ENCODE measurements at places on chromosomes 7 and 10. TPM values are rescaled to one million over a fixed set of nuclear protein-coding genes. Genes with fewer than 3 reads are reported as not detected.

FIS1 gene
- total RNA-seq: 106 TPM

HOXA6 gene
- total RNA-seq: not detected

PVRIG gene
- total RNA-seq: 86.1 TPM

ANXA8 gene
- total RNA-seq: 0.19 TPM

DLX6 gene
- total RNA-seq: not detected

PWWP2B gene
- 17.1 TPM for total RNA-seq

ZNF467 gene
- 1.0 TPM for total RNA-seq

FBXL13 gene
- total RNA-seq: 0.65 TPM

ELN gene
- total RNA-seq: not detected

FHIP2A gene
- 26.4 TPM for total RNA-seq

MEST gene
- total RNA-seq: 11.6 TPM

LRRC61 gene
- 17.2 TPM for total RNA-seq

SLC16A12 gene
- not detected for total RNA-seq

ACTA2 gene
- 11.0 TPM for total RNA-seq

NCAPG2 gene
- total RNA-seq: 123 TPM

PDE1C gene
- not detected for total RNA-seq

DPYSL4 gene
- 5.2 TPM for total RNA-seq

FAM25A gene
- not detected for total RNA-seq

CXCL12 gene
- not detected for total RNA-seq
